ENCODE measurements at places on chromosomes 7 and 10.
A peak's percentile ranks its signal among the peaks of the same experiment; 100 is the strongest.

GRCh38 chr10:84360637-84361365, 32.4 kb downstream of the CCSER2 start:
- no peak for DNase-seq

DNA sequence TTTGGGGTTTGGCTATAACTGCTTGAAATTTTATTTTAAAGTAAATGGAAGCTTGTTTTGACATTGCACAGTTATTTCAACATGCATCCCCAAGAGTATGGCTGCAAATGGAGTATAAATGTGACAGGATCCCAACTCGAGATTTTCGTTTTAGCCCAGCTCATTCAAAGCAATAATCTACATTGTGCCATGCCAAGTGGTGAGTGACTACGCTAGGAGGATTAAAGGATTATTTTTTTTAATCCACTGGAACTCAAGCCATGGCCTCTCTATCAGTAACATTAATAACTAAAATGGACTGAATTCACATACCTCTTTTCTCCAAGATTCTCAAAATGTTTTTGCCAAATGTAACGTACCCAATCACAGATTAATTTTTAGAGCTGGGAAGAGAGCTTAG, 60.6 kb upstream of the AUTS2 start:
- no peak for DNase-seq

DNA sequence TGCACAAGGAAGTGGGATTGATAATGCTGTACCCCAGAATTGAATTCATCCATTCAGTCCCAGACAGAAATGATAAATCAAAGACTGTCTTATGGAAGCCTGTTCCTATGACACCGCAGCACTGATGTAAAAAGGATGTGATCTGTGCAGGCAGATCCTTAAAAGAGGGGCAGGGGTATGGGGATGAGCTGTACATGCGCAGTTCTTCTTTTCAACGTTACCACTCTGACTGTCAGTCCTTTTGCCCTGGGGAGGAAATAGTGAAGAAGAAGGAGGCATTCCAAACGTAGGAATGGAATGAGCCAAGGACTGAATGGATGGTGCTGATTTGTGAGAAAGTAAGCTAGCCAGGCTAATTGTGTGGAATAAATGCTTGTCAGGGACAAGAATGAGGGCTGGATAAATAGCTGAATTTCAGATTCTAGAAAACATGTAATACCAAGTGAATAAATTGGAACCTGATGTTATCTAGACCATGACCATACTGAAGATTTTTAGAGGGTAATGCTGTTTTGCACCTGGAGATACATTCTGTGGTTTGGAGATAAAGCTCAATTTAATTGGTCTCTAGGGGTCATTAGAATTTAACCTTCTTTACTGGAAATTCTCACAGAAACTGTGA, 509.3 kb downstream of the SORCS3 start:
- DNase-seq, result no peak

DNA sequence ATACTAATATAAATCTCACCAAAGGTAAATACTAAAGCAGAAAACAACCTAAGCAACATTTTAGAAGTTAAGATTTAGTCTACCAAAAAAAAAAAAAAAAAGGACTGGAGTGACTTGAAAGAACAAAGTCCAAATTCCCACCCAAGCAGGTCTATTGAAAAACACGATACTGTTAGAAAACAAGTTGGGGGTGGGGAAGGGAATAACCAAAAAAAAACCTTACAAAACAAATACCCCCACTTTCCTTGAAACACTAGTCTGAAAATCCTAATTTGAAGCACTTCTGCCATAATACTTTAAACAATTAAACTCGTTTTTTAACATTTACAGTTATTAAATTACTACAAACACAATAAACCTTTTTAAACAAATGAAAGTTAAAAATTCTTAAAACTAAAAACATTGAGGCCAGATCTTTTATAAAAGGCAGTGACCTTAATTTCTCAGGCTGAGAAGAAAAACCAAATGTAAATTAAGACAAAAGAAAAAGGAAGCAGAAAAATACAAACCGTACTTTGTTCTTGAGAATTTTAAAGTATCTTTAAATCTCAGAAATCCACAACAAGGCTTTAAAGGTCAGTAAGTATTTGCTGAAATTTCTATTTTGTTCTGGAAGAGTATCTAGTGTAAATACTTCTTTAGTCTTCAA, 135.1 kb downstream of the NRBF2 start:
- DNase-seq, result peak; percentile 39

GRCh38 chr10:228366-228765, 93.1 kb downstream of the ZMYND11 start:
- no peak for DNase-seq

DNA sequence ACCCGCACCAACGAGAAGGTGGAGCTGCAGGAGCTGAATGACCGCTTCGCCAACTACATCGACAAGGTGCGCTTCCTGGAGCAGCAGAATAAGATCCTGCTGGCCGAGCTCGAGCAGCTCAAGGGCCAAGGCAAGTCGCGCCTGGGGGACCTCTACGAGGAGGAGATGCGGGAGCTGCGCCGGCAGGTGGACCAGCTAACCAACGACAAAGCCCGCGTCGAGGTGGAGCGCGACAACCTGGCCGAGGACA, 1.6 kb downstream of the VIM start:
- DNase-seq, result no peak

DNA sequence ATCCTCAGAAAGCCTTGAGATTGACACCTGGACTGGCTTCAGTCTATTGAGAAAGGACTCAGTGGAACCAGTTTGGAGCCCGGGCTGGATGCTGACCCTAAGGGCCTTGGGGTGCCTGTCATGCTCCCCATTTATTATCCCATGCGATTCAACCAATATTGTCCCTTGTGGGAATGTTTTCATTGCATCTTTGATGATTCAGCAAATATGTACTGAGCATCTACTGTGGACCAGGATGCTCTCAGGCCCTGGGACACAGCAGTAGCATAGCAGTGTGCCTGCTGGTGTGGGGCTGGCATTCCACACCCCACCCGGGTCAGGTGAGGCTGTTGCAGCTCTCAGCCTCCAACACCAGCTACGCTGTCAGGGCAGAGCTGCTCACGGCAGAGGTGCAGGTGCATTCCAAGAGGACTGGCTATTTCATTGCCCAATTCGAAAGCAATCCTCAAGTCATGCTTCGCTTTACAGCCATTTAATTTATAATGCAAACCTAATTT, 586.0 kb downstream of the TCERG1L start:
- DNase-seq, result no peak

DNA sequence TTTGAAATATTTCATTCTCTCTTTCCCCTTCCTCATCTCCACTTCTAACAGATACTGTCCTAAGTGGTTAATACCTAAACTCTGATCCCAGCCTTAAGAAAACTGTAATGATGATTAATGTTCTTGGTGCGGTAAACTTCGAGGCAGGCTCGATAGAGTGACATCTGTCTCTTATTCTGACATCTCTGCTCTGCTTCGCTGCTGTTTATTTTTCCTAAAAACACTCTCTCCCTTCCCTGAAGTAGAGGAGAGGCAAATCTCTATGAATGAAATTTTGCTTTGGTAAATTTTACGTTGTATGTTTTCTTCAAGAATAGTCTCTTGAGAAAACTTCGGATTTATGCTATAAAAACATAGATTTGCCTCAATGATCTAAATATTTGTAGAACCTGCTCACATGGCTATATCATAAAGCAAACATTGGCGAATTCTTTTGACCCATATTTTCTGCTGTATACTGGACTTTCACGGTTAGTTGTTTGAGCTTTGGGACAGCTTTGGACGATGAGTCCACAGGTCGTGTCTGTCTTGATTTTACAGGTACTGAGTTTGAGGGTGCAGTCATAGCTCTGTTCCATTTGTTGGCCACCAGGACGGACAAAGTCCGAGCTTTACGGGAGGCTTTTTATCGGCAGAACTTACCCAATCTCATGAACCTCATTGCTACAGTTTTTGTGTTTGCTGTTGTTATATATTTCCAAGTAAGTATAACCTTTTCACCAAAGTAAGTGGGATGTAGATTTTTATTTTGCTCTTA, 27.1 kb downstream of the SEC61A2 start:
- DNase-seq, result no peak

DNA sequence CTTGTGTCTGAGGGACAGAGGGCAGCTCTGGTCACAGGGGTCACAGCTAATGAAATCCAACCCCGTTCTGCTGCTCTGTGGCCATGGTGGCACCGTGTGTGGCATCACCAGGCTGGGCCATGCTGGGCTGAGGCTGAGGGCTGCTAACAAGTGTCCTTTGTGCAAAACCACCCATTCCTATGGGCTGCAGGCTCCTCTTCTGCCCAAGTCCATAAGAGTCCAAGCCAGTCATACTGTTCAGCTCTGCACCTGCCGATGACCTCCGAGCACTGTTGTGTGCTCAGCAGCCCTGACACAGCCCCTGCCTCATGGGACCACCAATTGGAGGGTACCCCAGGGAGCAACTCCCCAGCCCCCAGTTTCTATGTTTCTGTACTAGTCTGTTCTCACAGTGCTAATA, 133.1 kb downstream of the WDR11 start:
- DNase-seq, result no peak

Data from Kasumi-1 (cell line).